Left renal cortex interstitium (tissue), 4 donors: ENCODE measurements at places on chromosomes 7 and 10. TPM values are rescaled to one million over a fixed set of nuclear protein-coding genes. Genes with fewer than 3 reads are reported as not detected.

The GSDME gene
- polyA plus RNA-seq, result 17.7 TPM

The NOD1 gene
- 12.1 TPM for polyA plus RNA-seq

The FAM13C gene
- polyA plus RNA-seq, result 9.4 TPM

- no peak for DNase-seq
Observed at GRCh38 chr7:111239437-111239836, 148.5 kb downstream of the LRRN3 start.

The FKBP6 gene
- polyA plus RNA-seq, result not detected

DNA sequence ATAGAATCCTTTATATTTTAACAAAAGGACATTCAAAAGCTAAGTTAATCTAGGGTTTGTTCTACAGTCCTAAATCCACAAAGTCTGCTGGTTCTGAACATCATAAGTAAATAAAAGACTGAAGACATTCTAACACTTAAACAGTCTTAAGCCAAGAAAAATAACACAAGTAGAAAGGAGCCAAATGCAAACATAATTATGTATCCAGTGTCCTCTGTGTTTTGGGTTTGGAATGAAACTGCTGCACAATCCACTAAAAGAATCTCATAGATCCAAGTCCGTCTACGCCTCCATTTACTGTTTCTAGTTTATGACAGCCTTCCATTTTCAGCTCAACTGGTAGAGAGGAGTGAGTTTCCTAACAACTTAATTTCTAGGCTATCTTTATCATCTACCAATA lies 623.6 kb upstream of the FZD8 start:
- no peak for DNase-seq

DNA sequence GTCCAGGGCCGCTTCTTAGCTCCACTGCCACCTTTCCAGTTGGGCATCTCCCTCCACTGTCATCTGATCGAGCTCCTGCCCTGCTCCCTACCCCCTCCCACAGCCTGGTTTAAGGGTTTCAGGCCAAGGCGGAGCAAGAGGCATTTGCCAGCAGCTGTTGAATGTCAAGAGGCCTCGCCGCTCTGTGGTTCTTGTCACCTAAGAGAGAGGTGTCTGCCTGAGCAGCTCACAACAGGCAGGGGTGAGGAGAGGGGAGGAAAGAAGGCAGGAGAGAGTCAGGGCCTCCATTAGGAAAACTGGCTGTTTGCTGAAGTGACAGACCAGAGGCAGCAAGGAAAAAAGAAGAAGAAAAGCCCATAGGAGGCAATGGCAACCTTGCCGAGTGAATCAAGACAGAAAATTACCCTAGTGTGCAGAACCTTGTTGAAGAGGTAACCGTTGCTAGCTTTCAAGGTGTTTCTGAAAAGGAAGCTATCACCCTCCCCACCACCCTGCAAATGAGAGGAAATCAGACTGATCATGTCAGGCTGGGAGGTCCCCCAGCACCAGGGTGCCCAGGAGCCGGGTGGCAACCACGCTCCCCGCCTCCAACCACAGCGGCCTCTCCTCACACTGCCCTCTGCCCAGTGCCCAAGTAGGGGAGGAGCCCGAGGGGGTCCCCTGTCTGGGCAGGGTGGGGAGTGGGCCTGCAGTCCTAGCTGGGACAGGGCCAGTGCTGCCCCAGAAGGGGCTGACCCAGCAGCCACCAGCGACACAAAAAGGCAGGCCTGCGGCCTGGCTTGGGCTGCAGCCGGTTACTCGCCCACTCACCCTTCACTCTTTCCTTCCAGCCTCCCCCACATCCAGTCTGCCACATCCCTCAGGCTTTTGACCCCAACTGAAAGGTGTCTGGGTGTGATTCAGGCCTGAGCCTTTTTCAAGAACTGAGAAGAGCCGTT lies 7.1 kb downstream of the GATA3 start:
- no peak for DNase-seq

DNA sequence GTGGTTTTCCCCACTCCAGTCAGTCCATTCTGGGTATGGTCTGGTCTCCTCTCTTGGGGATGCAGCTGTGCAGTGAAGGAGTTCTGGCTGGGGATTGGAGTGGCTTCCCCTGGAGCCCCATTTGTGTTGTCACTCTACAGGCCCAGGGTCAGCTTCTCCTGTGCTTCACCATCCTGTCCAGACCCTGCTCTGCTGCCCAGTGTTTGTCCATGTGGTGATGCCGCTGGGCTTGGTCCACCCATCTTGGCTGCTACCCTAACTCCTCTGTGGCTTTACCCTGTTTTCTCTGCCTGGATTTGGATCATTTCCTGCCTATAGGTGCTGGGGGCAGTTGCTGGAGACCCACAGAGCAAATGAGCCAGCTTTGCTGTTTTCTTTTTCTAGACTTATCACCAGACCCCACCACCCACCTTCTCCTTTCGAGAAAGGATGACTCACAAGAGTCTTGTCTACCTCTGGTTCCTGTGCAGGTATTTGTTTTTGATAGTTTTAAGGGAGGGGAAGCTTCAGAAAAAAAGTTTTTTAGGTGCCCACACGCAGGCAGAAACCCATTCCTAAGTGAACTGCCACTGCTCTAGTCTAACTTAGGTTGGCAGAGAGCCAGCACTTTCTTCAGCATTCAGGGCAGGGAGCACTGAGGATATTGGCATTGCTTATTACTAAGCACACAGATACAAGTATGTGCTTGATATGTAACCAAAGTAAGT lies 8.5 kb downstream of the ZDHHC16 start:
- DNase-seq, result no peak

DNA sequence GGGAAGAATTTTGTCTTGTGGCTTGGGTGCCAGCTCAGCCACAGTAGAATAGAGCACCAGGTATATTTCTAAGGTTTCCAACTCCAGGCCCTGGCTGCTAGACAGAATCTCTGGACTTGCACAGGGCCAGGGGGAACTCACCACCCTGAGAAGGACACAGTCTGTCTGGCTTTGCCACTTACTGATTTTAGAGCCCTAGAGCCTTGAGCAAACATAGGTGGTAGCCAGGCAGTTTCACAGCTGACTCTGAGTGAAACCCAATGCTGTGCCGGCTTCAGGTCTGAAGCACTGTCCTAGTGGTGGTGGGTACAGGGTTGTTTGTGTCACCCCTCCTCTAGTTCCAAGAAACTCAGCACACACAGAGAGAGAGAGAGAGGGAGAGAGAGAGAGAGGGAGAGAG lies 81.6 kb downstream of the TES start:
- DNase-seq, result no peak

- DNase-seq, result no peak
Observed at GRCh38 chr7:81207801-81208200, 288.9 kb upstream of the SEMA3C start.

The DYDC2 gene
- 1.8 TPM for polyA plus RNA-seq

The CLIP2 gene
- polyA plus RNA-seq, result 34.0 TPM

The UBTD1 gene
- polyA plus RNA-seq, result 8.3 TPM

DNA sequence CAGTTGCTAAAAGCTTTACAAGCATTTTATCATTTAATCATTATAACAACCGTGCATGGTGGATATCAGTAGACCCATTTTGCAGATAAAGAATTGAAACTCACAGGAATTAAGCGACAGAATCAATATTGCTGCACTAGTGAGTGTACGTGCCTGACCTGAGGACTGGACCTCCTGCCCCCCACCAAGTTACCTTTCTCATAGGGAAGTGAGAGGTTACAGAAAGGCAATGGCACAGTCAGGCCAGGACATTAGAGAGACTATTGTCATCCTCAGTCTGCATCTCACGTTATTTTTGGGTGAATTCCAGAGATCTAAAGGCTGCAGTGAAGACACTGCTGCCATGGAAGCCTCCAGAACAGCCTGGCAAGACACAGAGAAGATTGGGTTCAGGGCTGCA lies 80.9 kb downstream of the WDFY4 start:
- DNase-seq, result no peak

DNA sequence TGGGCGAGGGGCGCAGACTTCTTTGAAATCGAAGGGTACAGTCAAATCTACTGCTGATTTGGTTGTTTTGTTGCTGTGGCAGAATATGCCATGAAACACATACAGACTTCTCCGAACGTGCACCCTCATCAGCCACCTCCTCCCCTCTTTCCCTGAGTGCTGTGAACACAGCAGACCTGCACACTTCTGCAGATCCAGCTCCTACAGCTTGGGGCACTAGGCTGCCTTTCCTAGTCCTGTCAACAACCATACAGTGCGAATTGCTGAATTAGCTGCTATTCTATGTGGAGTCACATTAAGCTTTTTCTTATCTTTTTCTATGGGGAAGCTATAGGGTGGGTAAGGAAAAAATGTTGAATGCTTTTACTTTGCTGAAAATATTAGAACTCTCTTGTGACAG lies 57.5 kb downstream of the COL17A1 start:
- no peak for DNase-seq

The ITPRID1 gene
- polyA plus RNA-seq, result 0.04 TPM

GRCh38 chr7:158419238-158419785 lies 168.3 kb downstream of the PTPRN2 start:
- DNase-seq, result no peak

- DNase-seq, result no peak
Observed at GRCh38 chr7:135768467-135768866, 19.9 kb upstream of the FAM180A start.

DNA sequence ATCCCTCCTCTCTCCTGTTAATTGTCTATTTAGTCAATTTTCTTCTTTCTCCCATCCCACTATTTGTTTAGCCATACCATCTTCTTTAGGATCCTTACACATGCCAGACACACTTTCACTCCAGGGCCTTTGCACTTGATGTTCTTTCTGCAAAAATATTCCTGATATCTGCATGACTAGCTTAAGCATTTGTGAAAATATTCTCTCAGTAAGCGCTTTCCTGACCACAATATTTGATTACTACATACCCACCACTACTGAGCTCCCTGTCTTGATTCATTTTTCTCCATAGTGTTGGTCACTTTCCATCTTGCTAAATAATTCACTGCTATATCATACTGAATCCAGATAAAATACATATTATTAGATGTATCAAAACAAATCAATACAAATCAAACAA lies 75.1 kb downstream of the SEMA3D start:
- no peak for DNase-seq

The GIMAP1 gene
- polyA plus RNA-seq, result 2.0 TPM

DNA sequence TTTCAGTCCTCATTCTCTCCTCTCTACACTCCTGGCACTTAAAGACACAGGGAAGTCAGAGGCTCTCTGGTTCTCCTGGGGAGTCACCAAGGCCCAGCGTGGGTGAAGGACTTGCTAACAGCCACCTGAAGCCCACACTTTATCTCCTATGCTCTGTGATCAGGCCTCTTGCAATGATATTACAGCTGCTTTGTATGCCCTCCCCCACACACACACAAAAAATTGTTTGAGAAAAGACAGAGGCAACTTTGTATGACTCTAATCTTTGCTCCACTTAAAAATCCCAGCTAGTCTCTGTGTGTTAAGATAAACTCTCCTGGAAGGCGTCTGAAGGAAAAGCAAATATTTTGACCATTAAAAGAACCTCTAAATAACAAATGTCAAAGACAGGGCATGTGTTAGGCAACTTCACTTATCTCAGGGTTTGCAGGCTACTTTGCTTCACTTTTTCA lies 507.2 kb downstream of the TNS3 start:
- DNase-seq, result no peak

The BRI3 gene
- 85.2 TPM for polyA plus RNA-seq

The ELN gene
- polyA plus RNA-seq, result 82.8 TPM

GRCh38 chr7:10706875-10707493 lies 266.7 kb upstream of the PHF14 start:
- DNase-seq, result no peak

The TMEM168 gene
- 52.9 TPM for polyA plus RNA-seq

The AKR1C8 gene
- polyA plus RNA-seq, result 0.20 TPM

GRCh38 chr10:14382531-14382930 lies 51.8 kb upstream of the FRMD4A start:
- DNase-seq, result no peak

The PNLIPRP2 gene
- 0.10 TPM for polyA plus RNA-seq

GRCh38 chr10:33612116-33612515 lies 277.6 kb upstream of the NRP1 start:
- DNase-seq, result no peak

The THNSL1 gene
- polyA plus RNA-seq, result 16.8 TPM

- DNase-seq, result no peak
Observed at GRCh38 chr7:107788662-107789061, 14.4 kb downstream of the SLC26A3 start.

The LRGUK gene
- 2.5 TPM for polyA plus RNA-seq

DNA sequence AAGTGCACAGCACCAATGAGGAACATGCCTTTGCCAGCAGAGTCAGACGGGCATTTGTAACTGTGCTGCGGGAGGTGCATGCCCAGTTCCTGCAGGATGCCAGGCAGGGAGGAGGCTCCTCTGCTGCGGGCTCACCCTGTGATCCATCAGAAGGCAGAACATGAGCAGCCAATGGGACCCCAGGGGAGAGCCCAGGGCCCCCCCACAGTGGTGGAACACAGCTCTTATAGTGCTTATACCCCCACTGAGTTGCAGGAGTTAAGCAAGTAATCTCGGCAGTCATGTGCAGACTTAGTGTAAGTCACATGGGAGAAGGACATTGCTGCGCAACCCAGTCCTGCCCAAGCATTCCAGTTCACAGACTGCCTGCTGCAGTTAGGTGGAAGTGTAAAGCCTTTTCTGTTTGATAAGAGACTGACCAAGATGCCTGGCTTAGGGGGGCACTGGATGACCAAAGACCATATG lies 120.3 kb upstream of the TMEM106B start:
- no peak for DNase-seq

DNA sequence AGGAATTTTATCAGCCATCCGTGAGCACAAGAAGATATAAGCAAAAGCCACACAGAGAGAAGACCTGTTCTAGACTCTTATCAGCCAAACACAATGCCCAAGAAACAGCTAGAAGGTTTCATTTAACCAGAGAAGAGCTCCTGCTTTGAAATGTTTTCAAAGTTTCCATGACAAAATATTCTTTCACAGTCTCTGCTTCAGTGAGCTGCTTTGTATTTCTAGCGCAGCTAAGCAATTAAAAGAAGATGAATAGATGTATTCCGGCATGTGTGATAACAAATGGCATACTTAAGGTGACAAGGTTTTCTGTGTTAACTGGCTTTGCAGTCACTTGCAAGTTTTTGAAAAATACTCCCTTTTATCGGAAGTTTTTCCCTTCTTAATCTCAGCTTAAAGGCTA lies 78.9 kb upstream of the NXPH1 start:
- DNase-seq, result no peak

GRCh38 chr10:80205477-80206276 lies at the start of gene ANXA11:
ANXA11 (minus strand) TSS chr10:80205537; CDS start chr10:80172861, 32,676 bp downstream.
- DNase-seq, result no peak

DNA sequence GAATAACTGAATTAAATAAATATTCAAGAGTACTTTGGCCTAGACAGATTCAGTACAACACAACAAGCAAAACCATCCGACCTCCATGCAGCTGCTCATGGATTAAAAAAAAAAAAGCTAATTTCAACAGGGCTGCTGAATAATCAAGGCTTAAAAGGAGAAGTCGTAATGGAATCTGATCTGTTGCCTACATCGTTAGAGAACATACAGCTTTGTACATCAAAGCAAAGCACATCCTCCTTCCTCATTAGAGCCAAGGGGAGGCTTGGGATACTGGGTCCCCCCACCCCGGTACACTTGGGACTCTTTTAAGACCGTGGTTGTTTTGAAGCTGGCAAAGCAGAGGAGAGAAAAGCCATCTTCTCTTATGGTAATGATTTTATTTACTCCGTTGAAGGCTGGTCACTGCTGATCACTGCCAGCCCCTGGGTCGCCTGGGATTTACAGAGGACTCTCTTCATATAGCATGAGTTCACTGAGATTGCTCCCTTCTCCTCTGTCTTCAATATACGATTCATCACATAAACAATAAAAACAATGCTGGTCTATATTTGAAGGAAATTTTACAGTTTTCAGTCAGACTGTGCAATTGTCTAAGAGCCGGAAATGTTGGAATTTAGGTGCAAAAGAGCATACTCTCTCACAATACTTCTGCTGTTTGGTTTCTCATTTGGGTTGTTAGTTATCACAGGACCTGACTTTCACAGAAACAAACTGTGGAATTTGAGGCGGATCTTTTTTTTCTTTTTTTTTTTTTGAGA lies 148.8 kb downstream of the FAM107B start:
- DNase-seq, result no peak
